ENCODE measurements at places on chromosomes 12 and 14.

GRCh38 chr14:77917491-77918201, 117.7 kb downstream of the ADCK1 start:
- DNase-seq, result no peak

GRCh38 chr14:79586989-79587598, 624.2 kb downstream of the DIO2 start:
- DNase-seq, result no peak

DNA sequence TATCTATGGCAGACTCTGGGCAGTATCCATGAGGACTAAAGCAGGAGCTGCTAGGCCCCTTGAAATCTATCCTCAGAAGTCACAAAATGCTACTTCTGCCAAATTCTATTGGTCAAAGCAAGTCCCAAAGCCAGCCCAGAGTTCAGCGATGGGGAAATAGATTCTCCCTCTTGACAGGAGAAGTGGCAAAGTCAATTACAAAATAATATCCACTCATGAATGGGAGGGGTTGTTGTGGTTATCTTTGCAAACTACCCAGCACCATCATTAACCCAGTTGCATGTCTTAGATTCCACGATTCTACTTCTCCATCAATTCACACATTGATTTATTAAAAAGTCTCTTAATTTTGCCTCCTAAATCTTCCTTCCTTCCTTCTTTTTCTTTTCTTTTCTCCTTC, 30.7 kb upstream of the STXBP6 start:
- DNase-seq, result no peak

DNA sequence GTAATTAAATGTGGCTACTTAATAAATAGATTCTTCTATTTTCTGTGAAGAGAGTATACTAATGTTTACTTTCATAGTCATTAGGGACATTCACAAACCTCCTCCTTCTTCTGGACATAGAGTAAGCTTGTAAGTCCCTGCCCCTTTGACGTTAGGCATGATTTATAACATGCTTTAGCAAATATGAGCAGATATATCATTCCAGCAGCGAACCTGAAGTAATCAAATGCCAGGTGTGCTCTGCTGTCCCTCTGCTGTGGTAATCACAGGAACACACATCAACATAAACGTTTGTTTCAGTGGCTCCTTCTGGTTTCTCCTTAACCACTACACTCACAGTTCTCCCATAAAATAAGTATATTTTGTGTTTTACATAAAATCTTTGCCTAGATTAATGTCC, 961.8 kb downstream of the FLRT2 start:
- no peak for DNase-seq

- DNase-seq, result peak; percentile 26
Measured at GRCh38 chr12:68665016-68665569, 21.7 kb upstream of the NUP107 start.

GRCh38 chr14:92783813-92784431, 10.2 kb upstream of the GOLGA5 start:
- DNase-seq, result peak; percentile 84

DNA sequence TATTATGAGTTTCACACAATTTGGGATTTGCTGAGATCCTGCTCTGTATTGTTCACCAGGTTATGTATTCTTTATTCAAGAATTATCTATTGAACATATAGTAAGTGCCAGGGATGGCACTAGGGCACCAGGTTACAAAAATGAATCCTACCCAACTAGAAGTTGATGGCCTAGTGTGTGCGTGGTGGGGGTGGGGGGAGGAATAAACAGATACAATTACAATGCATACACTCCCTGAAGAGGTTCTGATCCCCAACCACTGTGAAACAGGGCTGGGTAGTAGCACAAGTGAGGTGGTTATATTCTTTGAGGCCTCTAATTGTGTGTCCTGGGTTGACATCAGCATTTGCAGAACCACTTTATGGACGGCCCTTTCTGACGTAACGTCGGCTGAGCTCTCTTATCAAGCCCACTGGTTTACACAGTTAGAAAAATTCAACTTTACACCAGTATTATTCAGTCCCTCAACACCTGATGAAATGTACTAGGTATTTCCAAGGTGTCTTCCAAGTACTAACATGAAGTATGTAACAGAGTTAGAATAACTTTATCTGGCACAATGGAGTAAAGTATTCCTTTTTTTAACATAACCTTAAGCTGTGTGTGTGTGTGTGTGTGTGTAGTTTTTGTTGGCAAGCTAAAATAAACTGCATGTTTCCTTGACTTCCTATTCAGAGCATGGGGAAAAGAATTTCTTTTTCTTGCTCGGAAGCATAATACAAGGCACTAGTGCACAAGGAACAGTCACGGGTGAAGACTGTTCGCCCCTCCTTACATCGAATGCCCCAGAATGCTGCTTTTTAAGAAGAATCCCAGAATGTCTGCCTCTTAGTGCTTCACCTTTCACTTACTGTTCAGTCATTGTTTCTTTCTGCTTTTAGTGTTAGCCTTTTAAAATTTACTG, 8.1 kb upstream of the GLRX5 start:
- DNase-seq, result no peak

- no peak for DNase-seq
Measured at GRCh38 chr14:72567226-72567625, 326.7 kb downstream of the DPF3 start.

DNA sequence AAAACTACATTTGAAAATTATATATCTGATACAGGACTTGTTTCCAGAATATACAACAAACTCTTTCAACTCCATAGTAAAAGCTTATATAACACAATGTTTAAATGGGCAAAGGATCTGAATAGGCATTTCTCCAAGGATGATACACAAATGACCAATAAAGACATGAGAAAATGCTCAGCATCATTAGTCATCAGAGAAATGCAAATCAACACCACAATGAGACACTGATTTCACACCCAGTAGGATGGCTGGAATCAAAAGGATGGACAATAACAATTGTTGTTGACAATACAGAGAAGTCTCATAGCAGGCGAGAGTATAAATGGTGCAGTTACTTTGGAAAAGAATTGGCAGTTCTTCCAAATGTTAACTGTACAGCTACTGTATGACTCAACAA, 394.9 kb downstream of the BCL11B start:
- no peak for DNase-seq

- DNase-seq, result no peak
Measured at GRCh38 chr12:95949477-95950206, 6.5 kb downstream of the AMDHD1 start.

DNA sequence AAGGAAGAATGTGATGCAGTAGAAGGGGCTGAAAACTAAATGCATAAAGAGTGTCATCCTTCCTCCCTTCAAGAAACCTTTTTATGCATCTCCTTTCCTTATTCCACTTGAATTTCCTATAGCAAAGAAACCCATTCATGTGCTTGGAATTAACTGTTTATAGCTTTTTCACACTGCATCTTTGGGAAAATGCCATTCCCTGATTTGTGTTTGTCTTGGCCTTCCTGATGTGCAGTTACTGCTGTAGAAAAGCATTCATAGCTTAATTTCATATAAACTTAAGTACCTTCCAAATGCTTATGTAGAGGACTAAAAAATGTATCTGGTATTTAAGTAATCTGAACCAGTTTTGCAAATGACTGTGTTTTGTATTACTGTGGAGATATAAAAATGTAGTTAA, 61.8 kb downstream of the SDR9C7 start:
- DNase-seq, result no peak

GRCh38 chr12:107803092-107803491, 28.6 kb downstream of the ASCL4 start:
- no peak for DNase-seq

DNA sequence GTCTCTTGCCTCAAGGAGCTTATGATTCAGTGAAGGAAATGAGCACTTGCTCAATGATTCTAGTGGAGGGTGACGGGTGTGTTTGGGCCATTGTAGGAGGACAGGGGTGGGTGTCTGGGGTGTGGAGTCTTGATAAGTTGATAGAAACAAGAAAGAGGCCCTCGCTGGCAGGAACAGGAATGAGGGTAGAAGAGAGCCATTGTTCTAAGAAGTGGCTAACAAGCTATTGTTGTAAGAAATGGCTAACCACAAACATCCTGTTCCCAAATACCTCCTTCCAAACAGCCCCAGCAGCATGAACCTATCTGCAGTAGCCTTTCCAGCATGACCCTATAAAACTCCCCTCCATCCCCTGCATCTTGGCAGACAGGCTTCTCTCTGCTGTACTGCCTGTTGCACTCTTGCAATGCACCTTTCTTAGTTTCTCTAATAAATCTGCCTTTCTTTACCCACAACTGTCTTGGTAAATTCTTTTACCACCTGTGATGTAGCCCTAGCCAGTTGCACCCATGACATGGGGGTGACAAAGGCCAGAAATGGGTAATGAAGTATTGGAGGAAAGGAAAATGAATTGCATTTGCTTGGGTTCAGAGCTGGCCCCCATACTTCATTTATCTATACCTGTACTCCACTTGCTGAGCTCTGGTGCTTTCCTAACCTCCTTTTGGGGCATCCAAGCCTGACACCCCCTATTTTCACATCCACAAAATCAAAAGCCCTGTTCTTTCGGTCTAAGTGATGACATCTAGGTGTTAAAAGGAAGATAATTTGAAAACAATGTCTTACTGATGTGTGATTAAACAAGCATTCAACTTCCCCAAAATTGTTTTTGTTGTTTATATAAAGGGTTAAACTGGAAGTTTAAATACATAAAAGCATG, 389.1 kb downstream of the GRIN2B start:
- DNase-seq, result no peak

DNA sequence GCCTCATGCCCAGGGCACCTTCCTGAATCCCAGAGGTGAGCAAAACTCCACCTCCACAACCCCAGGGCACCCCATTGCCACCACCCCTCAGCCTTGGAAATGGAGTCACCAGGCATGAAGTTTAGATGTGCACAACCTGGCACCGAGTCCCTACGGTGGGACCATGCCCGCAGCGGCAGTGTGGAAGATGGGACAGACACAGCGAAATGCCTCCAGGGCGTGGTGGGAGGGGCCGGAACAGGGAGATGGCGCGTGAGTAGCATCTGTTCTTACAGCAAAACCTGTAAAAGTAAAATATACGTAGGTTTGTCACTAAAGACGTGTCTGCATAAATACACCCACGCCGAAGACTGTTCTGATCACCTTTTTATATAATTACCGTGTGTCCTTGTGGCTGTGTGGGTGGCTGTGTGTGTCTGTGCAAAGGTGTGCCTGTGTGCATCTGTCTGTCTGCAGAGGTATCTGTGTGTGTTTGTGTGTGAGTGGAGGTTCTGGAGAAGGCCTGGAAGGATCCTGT, 17.4 kb upstream of the DEGS2 start:
- DNase-seq, result no peak

DNA sequence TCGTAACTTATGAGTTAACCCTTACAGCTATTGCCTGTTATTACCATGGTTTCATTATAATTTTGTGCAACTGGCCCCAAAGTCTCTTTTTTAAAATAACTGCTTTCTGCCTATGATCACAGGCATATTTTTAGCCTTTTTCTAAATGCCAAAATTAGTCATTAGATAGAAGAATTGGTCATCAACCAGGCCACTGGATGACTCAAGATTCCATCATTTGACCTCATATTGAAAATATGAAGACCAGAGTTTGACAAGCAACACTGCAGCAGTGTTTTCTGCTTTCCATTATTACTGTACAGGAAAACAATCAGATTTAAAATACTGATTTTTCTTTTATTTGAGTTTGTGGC, 54.7 kb upstream of the OTOGL start:
- DNase-seq, result no peak

DNA sequence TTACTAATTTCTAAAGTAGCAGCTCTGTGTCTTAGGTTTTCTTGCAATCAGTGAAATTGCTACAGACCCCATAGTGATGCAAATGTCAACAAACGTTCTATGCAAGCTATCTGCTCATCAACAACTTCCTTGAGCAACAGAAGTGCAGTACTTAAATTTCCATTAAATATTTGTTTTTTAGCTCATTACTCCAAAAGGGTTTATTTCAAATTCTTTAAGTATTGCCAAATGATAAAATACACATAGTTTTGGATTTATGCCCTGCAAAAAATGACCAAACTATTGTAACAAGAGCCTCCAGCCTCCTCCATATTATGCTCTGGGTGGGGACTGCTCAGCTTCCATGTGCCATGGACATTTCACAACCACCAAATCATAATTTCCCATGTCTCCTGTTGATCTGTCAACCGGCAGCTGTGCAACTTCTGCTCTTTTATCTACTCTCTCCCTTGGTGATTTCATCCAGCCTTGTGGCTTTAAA, 4.4 kb downstream of the BDKRB1 start:
- no peak for DNase-seq

DNA sequence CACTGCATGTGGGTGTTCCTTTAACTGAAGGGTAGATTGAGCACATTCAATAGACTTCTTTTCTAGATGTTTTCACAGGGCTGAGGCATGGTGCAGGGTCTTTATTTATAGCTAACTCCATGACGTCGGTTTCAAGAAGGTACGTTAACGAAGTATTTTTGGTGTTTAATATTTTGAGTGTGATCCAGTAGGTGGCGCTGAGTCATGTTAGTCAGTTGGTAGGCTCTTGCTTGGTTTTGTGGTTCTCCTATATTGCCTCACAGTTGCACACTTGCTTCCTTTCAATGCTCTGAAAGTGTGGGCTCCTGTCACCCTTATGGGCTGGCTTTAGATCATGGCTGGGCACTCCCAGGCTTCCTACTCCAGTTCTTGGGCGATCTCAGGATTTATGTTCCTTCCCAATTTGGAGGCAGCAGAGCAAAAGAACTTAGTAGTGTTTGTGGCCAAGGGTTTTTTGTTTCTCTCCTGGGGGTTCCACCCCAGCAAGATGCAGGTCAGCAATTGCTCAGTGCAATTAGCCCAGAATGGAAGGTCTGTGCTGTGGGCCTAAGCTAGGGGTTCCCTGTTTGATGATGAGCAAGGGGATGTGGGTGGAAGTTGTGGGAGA, 471.6 kb upstream of the FOXG1 start:
- peak; percentile 29 for DNase-seq

DNA sequence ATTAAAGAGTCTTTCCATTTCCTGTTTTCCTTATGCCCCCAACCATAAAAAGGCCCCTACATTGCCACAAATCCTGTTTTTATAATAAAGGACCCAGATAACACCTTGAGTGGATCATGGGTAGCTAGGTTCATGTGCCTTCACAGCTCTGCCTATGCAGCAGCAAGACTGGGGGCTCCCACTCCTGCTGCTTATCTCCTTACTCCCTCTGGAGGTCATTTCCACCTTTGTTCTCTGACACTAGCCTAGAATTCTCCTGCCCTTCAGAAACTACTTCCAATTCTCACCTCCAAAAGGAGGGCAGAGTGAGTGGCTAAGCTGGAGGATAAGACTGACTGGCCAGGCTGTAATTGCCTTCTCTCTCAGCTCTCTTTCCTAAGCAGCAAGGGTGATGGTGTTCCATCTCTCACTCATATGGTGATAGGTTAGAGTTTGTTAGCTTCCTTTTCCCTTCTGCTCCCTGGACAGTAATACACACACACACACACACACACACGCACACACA, 20.0 kb upstream of the STAC3 start:
- DNase-seq, result no peak

GRCh38 chr12:34048714-34049113, 26.4 kb downstream of the ALG10 start:
- DNase-seq, result no peak

DNA sequence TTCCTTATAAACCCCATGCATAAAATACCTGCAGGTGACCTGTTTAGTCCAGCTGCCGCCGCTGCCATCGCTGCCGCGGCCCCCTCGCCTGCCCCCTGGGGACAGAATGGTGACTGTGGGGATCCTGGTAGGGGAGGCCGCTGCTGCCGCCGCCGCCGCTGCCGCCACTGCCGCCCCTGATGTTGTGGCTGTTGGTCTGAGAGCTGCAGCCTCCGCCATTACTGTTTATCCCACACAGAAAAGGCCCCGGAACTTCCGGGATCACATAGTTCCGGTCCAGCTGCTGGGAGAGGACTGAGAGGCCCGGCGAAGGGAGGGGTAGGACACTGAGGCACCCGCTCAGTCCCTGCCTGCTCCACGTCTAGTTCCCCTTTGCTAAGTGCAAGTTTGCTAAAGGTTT, 244.9 kb downstream of the C12orf50 start:
- DNase-seq, result no peak

All from T47D (cell line).